CD14-positive monocyte (primary cell): ENCODE measurements at places on chromosomes 6 and 20. TPM values are rescaled to one million over a fixed set of nuclear protein-coding genes. Genes with fewer than 3 reads are reported as not detected.

Gene FNDC11
- not detected for polyA plus RNA-seq

Gene FNDC1
- not detected for polyA plus RNA-seq

Gene MDFI
- not detected for polyA plus RNA-seq

GRCh38 chr6:9540126-9540525, 874.7 kb downstream of the TFAP2A start:
- no peak overlapping the region for H3K27ac ChIP-seq
- H3K36me3 ChIP-seq: no peaks in the 10 kb centered on the region
- H3K4me1 ChIP-seq: no peaks in the 10 kb centered on the region
- no peak for DNase-seq
- no peaks in the 10 kb centered on the region for H3K27me3 ChIP-seq
- H3K4me3 ChIP-seq: no peak overlapping the region

DNA sequence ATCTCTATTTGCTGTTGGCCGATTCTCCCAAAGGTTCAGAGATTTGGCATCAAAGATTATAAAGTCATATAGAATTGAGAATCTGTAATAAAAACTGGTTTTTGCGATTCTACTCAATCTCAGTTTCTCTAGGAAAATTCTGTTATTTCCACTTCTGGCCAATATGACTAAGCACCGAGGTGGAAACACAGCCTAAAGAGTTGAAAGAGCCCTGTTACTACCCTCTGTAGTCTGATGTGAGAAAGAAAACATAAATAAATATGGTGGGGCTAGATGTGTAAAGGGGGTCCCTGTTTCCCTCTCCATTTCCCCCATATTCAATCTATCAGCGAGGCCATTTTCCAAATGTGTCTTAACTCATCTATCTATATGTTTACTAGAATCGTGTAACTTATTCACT, 83.4 kb downstream of the PRDM1 start:
- no peak for DNase-seq
- no peak overlapping the region for H3K27ac ChIP-seq
- no peaks in the 10 kb centered on the region for H3K36me3 ChIP-seq
- H3K4me1 ChIP-seq: peaks cover 9% of the 10 kb centered on the region
- no peak overlapping the region for H3K4me3 ChIP-seq

GRCh38 chr6:50277774-50278173, 228.0 kb upstream of the DEFB112 start:
- no peaks in the 10 kb centered on the region for H3K36me3 ChIP-seq
- H3K4me3 ChIP-seq: no peak overlapping the region
- no peaks in the 10 kb centered on the region for H3K4me1 ChIP-seq
- DNase-seq: no peak
- H3K27me3 ChIP-seq: no peaks in the 10 kb centered on the region

DNA sequence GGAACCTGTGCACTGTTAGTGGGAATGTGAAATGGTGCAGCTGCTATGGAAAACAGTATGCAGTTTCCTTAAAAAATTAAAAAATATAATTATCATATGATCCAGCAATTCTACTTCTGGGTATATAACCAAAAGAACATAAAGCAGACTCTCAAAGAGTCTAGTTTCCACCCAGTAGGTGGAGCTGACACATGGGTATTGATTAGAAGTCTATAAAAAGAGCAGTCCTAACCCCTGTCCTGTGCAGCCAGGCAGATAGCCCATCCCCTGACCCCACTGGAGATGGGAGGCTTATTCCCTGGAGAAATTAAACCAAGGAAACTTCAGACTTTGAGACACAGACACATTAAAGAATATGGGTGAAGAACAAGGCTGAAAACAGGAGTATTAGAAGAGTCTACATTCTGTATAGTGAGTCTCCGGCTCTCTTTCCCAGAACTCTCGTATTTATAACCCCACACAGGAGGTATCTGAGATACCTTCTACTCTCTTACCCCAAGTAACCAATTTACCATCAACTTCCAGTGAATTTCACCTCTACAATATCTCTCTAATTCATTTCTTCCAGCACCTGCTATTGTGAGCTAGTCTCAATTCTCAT, 92.3 kb downstream of the SEL1L2 start:
- H3K36me3 ChIP-seq: no peaks in the 10 kb centered on the region
- no peak for DNase-seq
- no peaks in the 10 kb centered on the region for H3K27me3 ChIP-seq
- H3K27ac ChIP-seq: no peak overlapping the region

DNA sequence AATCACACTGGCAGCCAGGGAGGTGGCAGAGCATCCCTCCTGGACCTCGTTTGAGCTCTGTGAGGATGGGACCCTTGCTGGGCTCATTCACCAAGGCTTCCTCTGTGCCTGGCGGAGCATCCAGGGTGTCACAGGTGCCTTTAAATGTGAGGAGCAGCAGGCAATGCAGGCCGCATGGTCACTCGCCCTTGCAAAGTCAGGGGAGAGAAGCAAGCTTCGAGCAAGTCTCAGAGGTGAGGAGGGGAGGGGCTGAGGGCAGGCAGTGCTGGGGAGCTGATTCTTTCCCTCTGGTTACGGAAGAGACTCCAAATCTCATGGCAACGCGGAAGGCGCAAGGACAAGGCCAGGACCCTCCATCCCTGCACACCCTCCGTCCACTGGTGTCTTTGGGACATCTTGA, 182.7 kb upstream of the PMEPA1 start:
- H3K27ac ChIP-seq: no peak overlapping the region
- DNase-seq: no peak
- H3K4me1 ChIP-seq: no peaks in the 10 kb centered on the region
- H3K4me3 ChIP-seq: no peak overlapping the region
- H3K36me3 ChIP-seq: no peaks in the 10 kb centered on the region

DNA sequence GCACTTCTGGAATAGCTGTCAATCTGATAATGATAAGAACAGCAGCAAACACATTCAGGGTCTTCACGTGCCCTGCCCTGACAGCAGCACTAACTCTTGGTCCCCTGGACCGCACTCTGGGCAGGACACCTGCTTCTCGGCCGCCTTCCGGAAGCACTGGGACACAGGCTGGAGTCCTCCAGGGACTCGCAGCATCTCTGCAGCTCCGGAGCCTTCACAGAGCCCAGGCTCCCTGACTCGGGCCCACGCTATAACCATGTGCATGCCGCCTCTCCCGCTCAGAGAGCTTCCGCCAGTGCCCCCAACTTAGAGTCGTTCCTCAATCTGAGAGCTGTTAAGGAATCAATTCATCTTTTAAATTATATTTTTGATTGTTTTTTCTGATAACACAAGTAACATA, 377.3 kb downstream of the TAF4 start:
- H3K4me3 ChIP-seq: no peak overlapping the region
- H3K36me3 ChIP-seq: no peaks in the 10 kb centered on the region
- DNase-seq: no peak
- no peaks in the 10 kb centered on the region for H3K4me1 ChIP-seq

DNA sequence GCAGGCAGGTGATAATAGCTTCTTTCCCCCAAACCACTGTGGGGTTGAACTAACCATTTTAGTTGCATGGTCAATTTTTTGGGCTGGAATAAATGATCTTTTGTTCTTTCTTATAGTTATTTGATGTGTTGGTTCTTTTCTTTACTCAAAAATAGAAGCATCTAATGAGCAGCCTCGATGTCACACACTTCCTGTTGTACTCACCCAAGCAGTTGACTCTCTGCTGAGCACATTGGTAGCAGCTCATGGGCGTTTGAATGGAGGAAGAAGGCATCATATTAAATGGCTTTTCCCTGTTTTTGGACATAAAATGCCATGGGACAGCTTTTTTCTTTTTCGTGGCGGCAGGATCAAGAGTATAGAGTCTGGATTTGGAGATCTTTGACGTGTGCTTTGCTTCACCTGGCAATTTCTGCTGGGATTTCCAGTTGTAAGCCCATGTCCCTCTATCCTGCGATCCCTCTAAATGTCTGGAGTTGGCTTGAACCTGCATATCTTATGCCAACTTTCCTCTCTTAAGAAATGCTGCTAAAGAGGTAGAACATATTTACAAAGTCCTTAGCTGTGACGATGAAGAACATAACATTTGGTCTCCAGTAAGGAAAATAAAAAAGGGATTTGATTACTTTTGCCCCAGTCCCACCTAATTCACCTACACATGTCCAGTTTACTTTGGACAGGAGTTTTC, 268.3 kb downstream of the PRL start:
- no peak overlapping the region for H3K27ac ChIP-seq
- H3K4me1 ChIP-seq: peaks cover 61% of the 10 kb centered on the region
- H3K27me3 ChIP-seq: no peaks in the 10 kb centered on the region
- no peaks in the 10 kb centered on the region for H3K36me3 ChIP-seq
